PC-9 (cell line): ENCODE measurements at places on chromosomes 3 and 15. TPM values are rescaled to one million over a fixed set of nuclear protein-coding genes. Genes with fewer than 3 reads are reported as not detected.

- no peak overlapping the region for H3K4me3 ChIP-seq
- DNase-seq = no peak
- no peaks in the 10 kb centered on the region for H3K27me3 ChIP-seq
- H3K4me1 ChIP-seq = no peaks in the 10 kb centered on the region
- no peaks in the 10 kb centered on the region for H3K36me3 ChIP-seq
Observed at GRCh38 chr15:49370782-49371181, 52.3 kb upstream of the FGF7 start.

GRCh38 chr3:179512378-179512777 lies 50.3 kb upstream of the ACTL6A start:
- H3K27ac ChIP-seq = no peak overlapping the region
- no peaks in the 10 kb centered on the region for H3K36me3 ChIP-seq
- H3K4me1 ChIP-seq = no peaks in the 10 kb centered on the region
- no peak for DNase-seq

GRCh38 chr3:189204167-189204866 lies 32.5 kb downstream of the TPRG1 start:
- DNase-seq = no peak
- no peaks in the 10 kb centered on the region for H3K4me1 ChIP-seq
- no peak overlapping the region for H3K4me3 ChIP-seq
- H3K36me3 ChIP-seq = no peaks in the 10 kb centered on the region
- no peaks in the 10 kb centered on the region for H3K27me3 ChIP-seq

DNA sequence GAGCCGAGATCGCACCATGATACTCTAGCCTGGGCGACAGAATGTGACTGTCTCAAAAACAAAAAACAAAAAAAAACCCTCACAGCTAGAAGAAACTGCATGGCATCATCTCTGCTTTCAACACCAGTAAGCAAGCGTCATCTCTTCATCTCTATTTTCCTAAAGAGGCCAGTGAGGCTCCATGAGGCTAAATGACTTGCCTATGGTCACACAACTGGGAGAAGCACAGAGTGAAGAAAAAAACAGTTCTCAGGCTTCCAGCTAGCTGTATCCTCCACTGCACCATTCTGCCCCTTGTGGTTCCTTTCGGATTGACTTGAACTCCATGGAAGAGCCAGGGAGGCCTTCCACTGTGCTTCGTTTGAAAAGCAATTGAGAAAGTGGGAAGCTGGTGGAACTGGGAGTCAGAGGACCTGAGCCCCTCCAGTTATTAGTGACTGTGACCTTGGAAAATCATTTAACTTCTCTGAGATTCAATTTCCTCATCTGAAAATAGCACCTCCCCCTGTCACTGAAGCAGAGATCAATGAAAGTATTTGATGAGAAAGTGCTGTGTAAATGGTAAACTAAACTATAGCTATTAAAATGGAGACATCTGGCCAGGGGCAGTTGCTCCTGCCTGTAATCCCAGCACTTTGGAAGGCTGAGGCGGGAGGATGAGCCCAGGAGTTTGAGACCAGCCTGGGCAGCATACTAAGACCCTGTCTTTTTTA lies 32.1 kb upstream of the DENND4A start:
- H3K27ac ChIP-seq = no peak overlapping the region
- H3K36me3 ChIP-seq = no peaks in the 10 kb centered on the region
- DNase-seq = peak; percentile 35
- H3K4me1 ChIP-seq = no peaks in the 10 kb centered on the region
- no peak overlapping the region for H3K4me3 ChIP-seq
- no peaks in the 10 kb centered on the region for H3K27me3 ChIP-seq

DNA sequence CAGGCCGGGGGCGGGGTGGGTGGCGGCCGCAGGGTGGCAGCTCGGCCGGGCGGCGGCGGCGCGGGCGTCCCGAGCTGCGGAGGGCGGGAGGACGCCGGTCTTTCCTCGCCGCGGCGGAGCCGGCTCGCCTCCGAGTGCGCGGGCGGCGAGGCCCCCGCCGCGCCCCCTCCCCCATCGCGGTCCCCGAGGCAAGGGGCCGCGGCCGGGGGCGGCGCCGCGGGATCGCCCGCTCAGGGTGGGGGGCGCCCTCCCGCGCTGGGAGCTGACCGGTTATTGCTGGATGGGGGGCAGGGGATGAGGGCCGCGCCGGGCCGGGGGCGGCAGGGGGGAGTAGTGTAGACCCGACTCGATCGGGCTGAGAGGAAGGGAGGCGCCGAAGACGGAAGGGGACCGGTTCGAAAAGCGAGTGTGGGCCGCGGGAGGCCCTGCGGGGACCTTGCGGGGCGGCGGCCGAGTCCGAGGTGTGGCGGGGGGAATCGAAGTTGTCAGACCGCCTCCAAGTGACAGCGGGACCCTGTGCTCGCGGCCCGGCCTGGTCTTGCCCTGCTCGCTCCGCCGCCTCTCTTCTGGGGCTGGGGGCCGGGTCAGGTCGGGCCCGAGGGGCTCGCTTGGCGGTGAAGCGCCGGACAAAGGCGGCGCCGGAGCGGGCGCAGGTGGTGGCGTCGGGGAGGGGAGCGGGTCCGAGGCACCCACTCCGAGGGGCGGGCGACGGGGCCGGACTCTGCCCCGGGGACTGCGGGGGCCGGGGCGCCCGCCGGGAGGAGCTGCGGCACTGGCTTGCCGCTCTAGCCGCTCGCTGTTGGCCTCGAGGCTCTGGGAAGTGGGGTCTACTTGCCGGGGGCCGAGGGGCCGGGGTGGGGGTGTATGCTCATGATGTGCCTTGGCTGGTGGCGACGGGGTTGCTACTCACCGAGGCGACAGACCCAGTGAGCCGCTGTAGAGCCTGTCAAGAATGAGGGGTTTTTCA lies 1.1 kb downstream of the BAHD1 start:
- H3K36me3 ChIP-seq = no peaks in the 10 kb centered on the region
- H3K4me1 ChIP-seq = peaks cover 9% of the 10 kb centered on the region; the same call in 1 of the 2 replicates
- DNase-seq = no peak
- H3K27ac ChIP-seq = no peak overlapping the region
- no peaks in the 10 kb centered on the region for H3K27me3 ChIP-seq
- H3K4me3 ChIP-seq = peak overlapping the region; percentile 64

- peaks cover 62% of the 10 kb centered on the region for H3K4me1 ChIP-seq
- DNase-seq = peak; percentile 87
- H3K4me3 ChIP-seq = peak overlapping the region; percentile 21; the same call in 1 of the 2 replicates
- H3K36me3 ChIP-seq = no peaks in the 10 kb centered on the region
Observed at GRCh38 chr3:13011573-13012220, 61.5 kb downstream of the IQSEC1 start.

DNA sequence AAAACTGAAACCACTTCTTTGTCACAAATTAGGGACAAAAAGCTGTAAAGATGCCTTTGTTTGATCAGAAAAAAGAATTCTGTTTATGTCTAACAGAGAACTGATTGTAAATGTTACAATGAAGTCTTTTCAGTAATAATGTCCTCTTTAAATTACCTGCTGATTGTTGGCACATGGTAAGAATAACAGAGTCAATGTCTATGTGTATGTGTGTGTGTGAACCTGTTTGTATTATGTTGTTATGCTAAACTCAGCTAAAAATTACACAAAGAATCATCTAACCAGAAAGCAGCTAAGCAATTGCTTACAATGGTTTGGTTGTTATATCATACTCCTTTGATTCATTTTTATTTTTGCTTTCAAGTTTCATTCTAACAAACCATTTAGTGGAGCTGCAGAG lies 159.1 kb upstream of the PDZRN3 start:
- H3K27ac ChIP-seq = no peak overlapping the region
- H3K4me1 ChIP-seq = no peaks in the 10 kb centered on the region
- H3K4me3 ChIP-seq = no peak overlapping the region
- no peaks in the 10 kb centered on the region for H3K36me3 ChIP-seq
- DNase-seq = no peak
- H3K27me3 ChIP-seq = no peaks in the 10 kb centered on the region

GRCh38 chr3:185720326-185720725 lies 104.5 kb downstream of the IGF2BP2 start:
- no peak for DNase-seq
- H3K36me3 ChIP-seq = 0 out of 2 replicates have a peak, but pooled peaks cover 10% of the 10 kb centered on the region

DNA sequence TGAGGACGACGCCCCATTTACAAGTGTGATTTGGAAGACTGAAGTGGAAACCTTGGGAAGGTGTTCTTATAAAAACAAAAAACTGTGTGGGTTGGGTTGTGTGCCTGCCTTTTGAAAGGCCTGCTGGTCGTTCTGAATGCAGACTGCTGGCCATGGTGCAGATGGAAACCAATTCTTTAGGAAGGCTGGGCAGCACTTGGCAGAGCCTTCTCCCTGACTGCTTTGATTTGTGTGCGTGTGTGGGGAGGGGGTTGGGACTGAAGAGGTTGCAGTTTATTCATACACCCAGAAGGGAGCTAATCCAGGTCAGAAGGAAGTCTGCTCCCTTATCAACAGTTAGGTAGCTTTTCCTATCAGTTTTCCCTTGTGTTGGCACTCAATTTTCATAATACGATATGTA lies 288.7 kb downstream of the SOX2 start:
- no peak overlapping the region for H3K4me3 ChIP-seq
- no peaks in the 10 kb centered on the region for H3K36me3 ChIP-seq
- no peaks in the 10 kb centered on the region for H3K27me3 ChIP-seq
- DNase-seq = no peak

GRCh38 chr3:18027161-18027939 lies 284.9 kb upstream of the TBC1D5 start:
- H3K4me1 ChIP-seq = no peaks in the 10 kb centered on the region
- no peak overlapping the region for H3K4me3 ChIP-seq
- no peak for DNase-seq
- no peak overlapping the region for H3K27ac ChIP-seq
- H3K36me3 ChIP-seq = no peaks in the 10 kb centered on the region

DNA sequence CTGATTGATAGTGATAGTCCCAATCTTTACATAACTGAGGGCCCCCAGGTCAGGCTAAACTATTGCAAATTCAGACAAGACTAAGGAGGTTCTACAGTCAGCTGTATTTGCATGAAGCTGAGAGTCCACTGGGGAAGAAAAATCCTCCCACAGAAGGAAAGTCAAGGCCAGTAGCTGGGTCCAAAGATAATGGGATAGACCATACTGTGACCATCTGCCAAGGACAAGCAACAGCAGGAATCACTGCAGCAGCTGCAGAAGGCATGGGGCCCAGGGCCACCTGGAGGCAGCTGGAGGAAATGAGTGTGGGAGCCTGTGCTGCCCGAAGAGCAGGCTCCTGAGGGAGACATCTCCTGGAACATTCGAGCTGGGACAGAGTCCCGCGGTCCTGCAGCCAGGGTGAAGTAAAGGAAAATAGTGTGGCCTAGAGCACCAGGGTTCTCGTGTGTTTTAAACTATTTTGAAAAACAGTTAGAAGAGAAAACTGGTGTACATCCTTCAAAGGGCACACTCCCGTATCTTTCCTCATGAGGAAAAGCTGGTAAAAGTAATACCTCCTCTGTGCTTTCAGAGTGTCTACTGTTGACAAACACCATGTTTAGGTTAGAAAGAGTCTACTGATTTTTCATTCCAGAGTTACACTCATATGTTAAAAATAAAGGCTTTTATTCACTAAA lies 13.2 kb upstream of the TMEM212 start:
- H3K4me3 ChIP-seq = no peak overlapping the region
- no peak overlapping the region for H3K27ac ChIP-seq
- no peaks in the 10 kb centered on the region for H3K36me3 ChIP-seq
- DNase-seq = peak; percentile 54
- H3K4me1 ChIP-seq = peaks cover 26% of the 10 kb centered on the region

- H3K27me3 ChIP-seq = no peaks in the 10 kb centered on the region
- peaks cover 78% of the 10 kb centered on the region for H3K4me1 ChIP-seq
- peak; percentile 26 for DNase-seq
- H3K27ac ChIP-seq = peak overlapping the region; percentile 69
- H3K4me3 ChIP-seq = no peak overlapping the region
Observed at GRCh38 chr3:177597311-177598096, 400.2 kb upstream of the TBL1XR1 start.

- no peak overlapping the region for H3K27ac ChIP-seq
- H3K27me3 ChIP-seq = no peaks in the 10 kb centered on the region
- peaks cover 38% of the 10 kb centered on the region for H3K4me1 ChIP-seq
- DNase-seq = no peak
- H3K4me3 ChIP-seq = no peak overlapping the region
- no peaks in the 10 kb centered on the region for H3K36me3 ChIP-seq
Observed at GRCh38 chr3:50160561-50160983, 5.4 kb downstream of the SEMA3F start.

SLC12A1 gene
- total RNA-seq = not detected in 2 replicates

UBXN7 gene
- 68.6 and 125 TPM in 2 replicates for total RNA-seq

C3orf22 gene
- total RNA-seq = not detected in 2 replicates

ZNF280D gene
- 21.9 and 26.8 TPM in 2 replicates for total RNA-seq

PLA2G4B gene
- total RNA-seq = 3.6 and 7.8 TPM in 2 replicates

NCK1 gene
- total RNA-seq = 42.7 and 71.4 TPM in 2 replicates

RAD51 gene
- total RNA-seq = 19.8 and 22.5 TPM in 2 replicates
